Mucosa of gallbladder (tissue), 1 donor: ENCODE measurements at places on chromosomes 16 and 17.
A peak's percentile ranks its signal among the peaks of the same experiment; 100 is the strongest.

DNA sequence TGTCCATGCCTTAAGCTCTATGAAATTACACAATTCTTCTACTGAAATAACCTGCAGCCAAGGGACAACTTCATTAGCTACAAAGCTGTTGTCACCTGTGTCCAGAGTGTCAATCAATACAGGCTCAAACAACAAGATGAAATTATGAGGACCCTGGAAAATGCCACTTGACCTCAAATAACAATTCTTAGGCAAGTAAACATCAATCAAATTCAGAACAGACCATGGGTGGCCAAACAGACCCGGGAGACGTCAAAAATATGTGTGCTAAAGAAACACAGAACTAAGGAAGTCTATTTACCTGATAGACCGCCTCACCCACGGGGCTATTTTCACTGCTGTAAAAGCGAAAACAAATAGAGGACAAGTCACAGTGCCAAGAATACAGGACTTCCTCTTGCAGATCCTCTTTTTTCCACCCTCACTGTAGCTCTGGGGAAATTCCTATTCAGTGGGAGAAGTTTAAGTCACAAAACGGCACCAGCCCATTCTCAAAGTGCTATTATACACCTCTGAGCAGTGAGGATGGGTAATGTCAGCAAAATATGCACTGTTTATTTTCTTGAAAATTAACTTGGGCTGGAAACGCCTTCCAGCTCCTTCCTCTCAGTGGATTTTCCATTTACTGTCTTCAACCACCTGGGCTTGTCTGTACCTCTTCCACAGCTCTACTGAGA, 2.7 kb downstream of the LITAF start:
- DNase-seq = no peak

GRCh38 chr17:59284317-59284716, 47.1 kb upstream of the YPEL2 start:
- no peak for DNase-seq

GRCh38 chr16:19578378-19578971, 23.0 kb downstream of the VPS35L start:
- no peak for DNase-seq

DNA sequence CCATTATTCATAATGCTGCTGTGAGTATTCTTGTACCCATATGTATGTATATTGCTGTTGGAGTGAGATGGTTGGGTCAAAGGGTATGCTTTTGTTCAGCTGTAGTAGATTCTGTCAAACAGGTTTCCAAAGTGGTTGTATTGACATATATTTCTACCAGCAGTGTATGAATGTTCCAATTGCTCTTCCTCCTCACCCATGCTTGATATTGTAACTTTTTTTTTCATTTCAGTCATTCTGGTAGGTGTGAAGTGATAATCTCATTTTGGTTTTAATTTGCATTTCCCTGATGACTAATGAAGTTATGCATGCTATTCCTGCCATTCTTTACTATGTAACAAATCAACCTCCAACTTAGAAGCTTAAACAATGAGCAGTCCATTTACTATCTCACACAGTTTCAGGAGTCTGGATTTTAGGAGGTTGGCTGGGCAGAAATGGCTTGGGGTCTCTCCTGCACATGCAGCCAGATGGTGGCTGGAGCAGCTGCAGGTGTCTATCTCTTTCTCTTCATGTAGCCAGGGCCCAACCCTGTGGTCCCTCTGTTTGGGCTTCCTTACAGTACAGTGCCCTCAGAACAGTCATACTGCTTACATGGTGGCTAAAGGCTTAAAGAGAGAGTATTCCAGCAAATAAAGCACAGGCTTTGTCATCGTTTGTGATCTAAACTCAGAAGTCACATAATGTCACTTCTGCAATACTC, 21.2 kb downstream of the ERAL1 start:
- DNase-seq = no peak

- no peak for DNase-seq
Measured at GRCh38 chr16:19717314-19717713, 713 bp downstream of the KNOP1 start.

DNA sequence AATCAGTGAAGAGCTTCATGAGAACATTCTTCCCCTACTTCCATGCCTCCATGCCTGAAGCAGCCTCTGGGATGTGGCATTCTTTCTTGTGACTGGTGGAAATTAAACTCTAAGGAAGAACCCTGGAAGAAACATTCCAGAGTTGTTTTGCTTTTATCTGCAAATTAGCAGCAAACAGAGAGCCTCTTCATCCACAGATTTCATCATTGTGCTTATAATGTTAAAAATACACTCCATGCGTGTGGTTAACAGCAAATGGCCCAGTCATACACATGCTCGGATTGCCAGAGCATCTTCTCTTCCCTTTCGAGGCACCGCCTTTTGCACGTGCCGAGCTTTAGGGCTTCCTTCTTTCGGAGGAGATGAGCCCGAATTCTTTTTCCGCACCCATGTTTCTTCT, 411.3 kb downstream of the SNX29 start:
- no peak for DNase-seq

- DNase-seq = no peak
Measured at GRCh38 chr17:3282901-3283300, 15.3 kb downstream of the OR3A1 start.

DNA sequence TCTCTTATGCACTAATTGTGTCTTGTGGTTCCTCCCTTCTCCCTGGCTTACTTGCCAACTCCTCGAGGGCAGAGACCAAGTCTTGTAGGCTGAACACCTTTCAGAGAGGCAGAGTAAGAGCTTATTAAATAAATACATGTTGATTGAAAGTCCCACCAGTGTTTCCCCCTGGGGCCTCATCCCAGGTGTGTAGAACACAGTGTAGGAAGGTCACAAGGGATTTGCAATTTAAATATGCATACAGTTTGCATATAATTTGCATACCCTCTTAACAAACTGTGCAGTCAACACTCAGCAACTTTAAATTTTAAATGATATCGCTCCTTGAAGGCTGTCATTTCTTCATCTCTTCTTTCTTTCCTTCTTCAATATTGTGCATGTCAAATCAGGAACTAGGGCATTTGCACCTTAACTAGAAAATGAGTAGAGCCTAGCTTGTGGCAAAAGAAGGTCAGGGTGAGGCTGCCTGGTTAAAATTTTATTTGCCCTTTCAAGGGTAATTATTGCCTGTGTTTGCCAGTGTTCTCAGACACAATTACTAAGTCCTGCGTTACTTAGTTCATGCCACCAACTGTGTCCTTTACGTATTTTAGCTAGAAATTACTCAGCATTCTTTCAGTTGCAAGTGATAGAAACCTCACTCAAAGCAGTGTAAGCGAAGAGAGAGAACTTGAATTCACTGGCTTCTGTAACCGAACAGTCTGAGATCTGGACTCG, 465.7 kb downstream of the HAPSTR1 start:
- no peak for DNase-seq

- DNase-seq = no peak
Measured at GRCh38 chr16:4381935-4382794, 10.5 kb downstream of the VASN start.

DNA sequence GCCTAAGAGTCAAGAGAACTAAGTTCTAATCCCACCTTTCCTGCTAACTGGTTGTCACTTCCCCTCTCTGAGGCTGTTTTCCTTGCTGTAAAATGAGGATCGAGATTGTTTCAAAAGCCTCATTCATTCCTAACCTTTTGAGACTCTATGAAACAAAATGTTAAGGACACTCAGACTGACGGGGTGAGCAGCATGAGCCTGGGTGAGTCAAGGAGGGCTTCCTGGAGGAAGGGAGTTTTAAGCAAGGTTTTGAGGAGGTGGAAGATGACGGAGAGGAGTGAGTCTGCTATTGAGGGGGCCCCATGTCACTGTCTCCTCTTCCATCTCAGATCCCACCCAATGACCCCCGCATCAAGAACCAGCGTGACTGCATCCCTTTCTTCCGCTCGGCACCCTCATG, 4.1 kb downstream of the EPX start:
- DNase-seq = no peak

DNA sequence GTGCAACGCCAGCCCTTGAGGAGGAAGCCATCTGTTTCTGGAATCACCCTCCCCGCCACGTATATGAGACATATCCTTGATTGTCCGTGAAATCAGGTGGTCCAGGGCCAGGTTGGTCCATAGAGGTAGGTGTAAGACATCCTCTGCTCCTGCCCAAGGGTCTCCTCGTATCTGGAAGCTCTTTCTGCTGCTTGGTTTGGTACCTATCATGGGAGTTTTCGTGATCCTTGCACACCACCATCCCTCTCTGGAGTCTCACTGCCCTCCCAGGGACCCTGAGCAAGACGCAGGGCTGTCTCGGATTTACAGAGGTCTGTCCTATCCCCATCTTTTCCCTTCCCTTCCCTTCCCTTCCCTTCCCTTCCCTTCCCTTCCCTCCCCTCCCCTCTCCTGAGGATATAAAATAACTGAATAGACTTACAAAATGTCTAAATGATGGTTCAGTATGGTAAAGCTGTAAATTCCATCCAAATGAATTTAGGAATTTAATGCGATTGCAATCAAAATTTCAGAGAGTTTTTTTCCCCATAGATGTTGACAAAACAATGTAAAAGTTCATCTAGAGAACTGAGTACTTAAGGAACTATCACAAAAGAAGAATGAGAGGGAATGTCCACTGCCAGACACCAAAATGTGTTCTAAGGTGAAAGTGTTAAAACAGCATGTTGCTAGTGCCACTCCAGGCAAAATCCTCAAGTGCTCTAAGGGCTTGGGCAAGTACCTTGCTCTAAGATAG, 2.0 kb upstream of the CCDC42 start:
- no peak for DNase-seq

- DNase-seq = no peak
Measured at GRCh38 chr17:76742958-76743357, 5.0 kb downstream of the MFSD11 start.

- DNase-seq = no peak
Measured at GRCh38 chr17:64341181-64341580, 49.5 kb downstream of the PECAM1 start.

- DNase-seq = no peak
Measured at GRCh38 chr17:40500190-40500589, 1.2 kb downstream of the TNS4 start.

DNA sequence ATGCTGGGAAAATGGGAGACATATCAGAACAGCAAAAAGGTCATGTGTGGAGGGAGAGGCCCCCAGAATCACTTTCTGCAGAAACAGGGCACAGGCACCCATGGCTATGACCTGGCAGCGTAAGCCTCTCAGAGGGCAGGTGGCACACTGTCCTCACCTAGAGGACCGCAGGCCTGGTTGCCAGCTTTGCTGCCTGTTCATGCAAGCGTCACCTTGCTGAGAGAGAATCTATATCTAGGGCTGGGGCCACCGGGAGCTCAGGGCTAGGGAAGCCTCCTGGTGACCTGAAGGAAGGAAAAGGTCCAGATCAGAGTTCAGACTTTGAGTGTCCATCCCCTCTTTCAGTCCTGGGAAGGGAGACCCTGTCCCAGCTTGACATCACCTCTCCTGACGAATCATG, 78.7 kb downstream of the GOSR1 start:
- DNase-seq = no peak

GRCh38 chr17:57286399-57287105, 30.2 kb downstream of the MSI2 start:
- no peak for DNase-seq

- no peak for DNase-seq
Measured at GRCh38 chr17:1789936-1790335, 28.1 kb downstream of the SERPINF1 start.

- no peak for DNase-seq
Measured at GRCh38 chr16:21302898-21303528, 24.9 kb upstream of the CRYM start.

- no peak for DNase-seq
Measured at GRCh38 chr16:2529061-2529931, 1.9 kb downstream of the CEMP1 start.

- DNase-seq = no peak
Measured at GRCh38 chr16:69867784-69868560, 83.2 kb upstream of the CLEC18A start.

- peak; percentile 46 for DNase-seq
Measured at GRCh38 chr16:85275533-85276249, 163.4 kb upstream of the CIBAR2 start.

GRCh38 chr17:79622776-79623175, 11.9 kb upstream of the RBFOX3 start:
- DNase-seq = no peak

DNA sequence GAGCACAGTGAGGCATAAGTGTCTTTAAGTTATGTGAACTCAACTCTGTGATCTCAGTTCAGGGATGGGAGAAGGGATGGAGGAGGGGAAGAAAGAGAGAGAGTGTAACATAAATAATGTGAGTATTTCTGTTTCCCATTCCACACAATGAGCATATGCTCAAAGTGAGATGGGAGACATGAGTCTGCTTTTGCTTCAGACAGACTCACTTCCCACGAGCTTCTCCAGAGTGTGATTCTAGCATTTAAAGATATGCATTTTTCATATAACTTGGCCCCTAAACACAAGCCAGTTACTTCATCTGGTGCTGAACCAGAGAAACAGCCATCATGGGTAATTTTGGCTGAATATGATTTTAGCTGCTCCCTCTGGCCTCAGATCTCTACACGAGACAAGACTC, 35.0 kb downstream of the SHISA9 start:
- DNase-seq = no peak

DNA sequence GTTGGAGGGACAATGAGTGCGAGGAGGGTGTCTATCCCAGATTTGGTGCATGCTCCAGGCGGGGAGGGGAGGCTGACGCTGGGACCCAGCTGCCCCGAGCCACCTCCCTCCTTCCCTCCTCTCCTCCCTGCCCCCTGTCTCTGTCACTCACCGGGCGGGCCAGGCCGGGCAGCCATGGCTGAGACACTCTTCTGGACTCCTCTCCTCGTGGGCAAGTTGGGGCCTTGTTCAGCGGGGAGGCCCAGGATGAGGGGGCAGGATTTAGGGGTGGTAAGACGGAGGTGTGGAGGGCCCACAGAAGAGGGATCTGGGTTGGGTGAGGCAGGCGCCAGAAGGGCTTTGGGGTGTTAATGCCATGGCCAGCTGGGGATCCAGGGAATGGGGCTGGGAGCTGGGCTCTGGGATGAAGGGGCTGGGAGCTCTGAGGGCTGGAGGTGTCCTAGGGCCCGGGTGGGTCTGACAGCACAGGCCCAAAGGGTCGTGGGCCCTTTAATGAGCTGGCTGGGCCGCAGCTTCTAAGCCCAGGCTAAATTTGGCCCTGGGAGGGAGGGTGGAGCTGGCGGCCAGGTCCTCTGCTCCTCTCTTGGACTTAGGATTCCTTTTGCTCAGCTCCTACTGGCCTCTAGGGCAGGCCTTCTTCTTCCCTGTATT, at the start of gene SGCA:
SGCA (plus strand) TSS at position 139 of the 651 bp plus-strand sequence; CDS start at position 175, 36 bp downstream.
- no peak for DNase-seq

DNA sequence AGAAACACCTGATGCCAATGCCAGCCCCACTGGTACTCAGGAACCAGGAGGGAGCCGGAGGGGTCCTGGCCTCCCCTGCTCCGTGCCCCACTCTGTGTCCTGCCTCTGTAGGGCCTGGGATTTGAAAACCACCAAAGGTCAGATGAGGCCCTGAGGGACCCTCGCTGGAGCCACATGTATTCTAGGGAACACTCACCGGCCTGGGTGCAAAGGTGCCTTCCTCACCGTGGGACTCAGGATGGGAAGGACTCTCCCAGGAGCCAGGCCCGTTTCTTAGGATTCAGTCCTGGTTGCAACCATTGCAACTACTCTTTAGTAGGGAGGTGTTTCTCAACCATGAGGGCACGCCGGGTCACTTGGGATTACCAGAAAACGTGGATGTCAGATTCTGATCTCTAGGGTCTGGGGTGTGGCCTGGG, 74.6 kb downstream of the N4BP1 start:
- no peak for DNase-seq
